ENCODE measurements at places on chromosomes 12 and 14. TPM values are rescaled to one million over a fixed set of nuclear protein-coding genes. Genes with fewer than 3 reads are reported as not detected.

The NRXN3 gene
- 0.11 TPM for total RNA-seq

The RNASE3 gene
- not detected for total RNA-seq

The TROAP gene
- total RNA-seq = 6.2 TPM

The CLEC14A gene
- total RNA-seq = not detected
